ENCODE measurements at places on chromosomes 11 and 22.

- DNase-seq, result no peak
Observed at GRCh38 chr11:32454993-32455392, 19.7 kb upstream of the WT1 start.

GRCh38 chr11:132430429-132431062, 1060.1 kb downstream of the NTM start:
- DNase-seq, result no peak

- DNase-seq, result no peak
Observed at GRCh38 chr22:44188986-44189630, 8.4 kb downstream of the PARVG start.

GRCh38 chr11:109733245-109733644, 311.3 kb downstream of the C11orf87 start:
- DNase-seq, result no peak

- no peak for DNase-seq
Observed at GRCh38 chr11:120462825-120463224, 48.7 kb upstream of the GRIK4 start.

GRCh38 chr11:110518809-110519514, 89.2 kb downstream of the FDX1 start:
- DNase-seq, result no peak

DNA sequence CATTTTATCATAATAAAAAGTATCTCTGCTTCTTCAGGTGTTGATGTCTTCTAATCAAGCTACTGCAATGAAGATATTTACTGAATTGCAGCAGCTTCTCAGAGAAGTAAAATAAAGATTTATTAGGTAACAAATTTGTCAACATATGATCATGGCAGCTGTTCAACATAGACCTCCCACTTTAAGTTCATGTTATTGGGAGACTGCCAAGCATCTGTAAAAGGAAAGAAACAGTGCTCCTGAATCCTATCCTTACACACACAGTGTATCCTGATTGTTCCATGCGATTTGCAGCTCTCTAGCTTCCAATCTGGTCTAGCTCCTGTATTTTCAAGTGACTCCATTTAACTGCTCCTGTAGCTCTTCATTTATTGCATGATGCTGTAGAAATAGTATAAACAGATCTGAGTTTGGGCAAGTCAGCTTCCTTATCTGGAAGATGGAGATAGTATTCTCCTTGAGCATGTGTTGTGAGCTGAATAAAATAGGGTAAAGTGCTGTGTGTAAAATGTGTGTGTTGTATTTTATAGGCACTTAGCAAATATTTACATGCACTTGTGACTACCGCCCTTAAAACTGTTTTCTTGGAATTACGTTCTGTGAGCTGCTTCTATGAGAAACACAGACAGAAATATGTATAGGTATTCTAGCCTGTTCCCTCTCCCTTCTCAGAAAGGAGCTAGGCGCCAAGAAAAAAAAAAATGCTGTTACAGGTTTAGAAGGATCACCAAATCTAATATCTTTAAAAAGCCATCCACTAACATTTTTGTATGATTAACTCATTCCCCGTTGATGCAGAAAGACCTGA, 290.6 kb downstream of the JRKL start:
- no peak for DNase-seq

DNA sequence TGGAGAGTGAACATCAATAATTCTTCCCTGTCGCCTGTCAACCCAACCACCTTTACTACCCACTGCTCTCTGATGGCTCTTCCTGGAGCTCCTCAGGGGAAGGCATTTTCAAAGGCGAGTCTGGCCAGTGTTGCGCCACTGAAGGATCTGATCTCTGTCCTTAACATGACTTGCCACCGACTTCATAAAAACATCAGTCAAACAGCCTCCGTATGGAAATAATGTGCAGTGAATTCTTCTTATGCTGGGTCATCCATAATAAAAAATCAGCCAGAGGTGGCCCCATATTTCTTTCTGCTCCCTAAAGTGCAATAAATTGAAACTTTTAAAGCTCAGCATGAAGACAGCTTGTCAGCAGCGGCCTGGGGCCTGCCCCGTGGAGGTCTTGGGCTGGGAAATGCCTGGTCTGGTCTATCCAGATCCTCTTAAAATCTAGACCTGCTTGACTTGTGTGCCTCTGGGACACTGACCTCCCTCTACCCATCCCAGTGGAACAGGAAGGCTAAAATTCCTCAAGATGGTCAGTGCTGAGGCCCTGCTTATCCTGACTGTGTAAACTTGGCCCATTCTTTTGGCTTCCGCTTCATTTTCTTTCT, 199.5 kb downstream of the MYO18B start:
- DNase-seq, result no peak

DNA sequence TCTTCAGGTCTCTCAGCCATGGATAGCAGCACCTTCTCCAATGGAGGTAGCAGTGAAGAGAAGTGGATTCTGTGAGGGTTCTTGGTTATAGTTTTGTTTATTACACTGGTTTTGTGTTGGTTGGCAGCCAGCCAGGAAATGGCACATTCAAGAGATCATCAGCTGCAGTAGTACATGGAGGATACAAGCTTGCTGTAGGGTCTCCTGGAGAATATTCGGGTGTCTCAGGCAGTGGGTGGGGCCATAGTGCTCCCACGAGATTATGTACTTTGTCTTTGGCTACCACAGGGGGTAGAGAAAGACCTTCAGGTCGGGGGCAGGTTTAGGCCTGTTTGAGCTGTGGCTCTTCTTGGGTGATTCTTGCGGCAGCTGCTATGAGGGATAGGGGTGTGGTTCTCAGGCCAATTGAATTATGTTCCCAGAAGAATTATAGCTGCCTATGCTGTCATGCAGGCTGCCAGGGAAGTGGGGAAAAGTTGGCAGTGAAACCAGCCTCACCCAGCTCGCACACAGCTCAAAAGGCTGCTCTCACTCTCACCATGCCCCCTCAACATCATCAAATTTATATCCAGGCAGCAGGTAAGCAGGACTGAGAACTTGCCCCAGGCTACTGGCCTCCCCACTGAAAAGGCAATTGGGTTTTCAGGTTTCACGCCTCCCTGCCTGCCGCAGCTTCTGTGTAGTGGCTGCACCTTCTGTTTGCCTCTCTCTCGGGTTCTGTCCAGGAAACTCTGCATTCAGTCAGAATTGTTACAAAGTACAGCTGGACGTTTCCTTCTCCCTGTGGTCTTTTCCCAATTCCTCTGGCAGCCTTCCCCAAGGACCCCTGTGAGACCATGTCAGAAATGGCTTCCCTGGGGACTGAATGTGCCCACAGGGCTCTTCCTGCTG, 435.5 kb downstream of the LUZP2 start:
- no peak for DNase-seq

DNA sequence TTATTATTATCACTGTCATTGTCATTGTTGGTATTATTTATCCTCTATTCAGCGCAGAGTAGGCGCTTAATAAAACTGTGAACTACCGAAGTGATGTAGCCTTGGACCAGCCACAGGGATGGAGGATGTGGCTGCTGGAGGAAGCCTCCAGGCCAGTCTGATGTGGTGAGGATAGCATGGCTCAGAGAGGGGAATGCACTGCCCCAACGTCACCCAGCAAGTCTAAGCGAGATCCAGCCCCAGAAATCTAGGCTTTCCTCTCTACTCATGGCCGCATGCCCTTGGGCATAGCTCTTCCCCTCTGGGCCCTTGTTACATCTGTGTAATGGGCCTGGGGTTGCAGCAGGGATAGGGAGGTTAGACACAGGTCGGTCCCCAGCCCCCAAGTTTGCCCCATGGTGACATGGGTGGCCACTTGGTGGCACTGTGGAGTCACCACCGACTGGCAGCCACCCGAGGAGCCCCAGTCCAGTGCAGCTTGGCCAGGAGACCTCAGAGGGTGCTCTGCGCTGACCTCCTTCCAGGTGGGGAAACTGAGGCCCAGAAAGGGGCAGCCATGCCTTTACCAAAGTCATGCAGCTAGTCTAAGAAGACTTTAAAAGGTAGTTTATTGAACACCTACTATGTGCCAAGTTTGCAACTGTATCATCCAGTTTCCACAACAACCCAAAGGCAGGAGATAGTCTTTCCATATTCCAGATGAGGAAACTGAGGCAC, 395.7 kb downstream of the MN1 start:
- DNase-seq, result peak; percentile 5

DNA sequence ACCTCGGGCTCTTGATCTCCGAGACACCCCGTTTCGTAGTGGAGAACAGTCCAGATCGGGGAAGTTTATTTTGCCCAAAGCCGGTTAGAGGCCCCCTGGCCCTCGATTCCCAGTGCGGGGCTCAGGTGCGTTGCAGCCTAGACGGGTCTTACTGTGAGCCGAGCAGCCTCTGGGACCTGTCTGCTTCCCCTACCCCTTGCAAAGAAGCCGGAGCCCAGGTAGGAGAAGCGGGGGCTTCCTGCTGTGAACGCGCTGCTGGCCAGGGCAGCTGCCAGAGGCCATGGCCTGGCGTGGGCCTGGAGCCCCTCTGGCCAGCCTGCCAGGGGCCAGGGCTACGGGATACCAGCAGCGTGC, 621 bp downstream of the TSPO start:
- DNase-seq, result no peak

DNA sequence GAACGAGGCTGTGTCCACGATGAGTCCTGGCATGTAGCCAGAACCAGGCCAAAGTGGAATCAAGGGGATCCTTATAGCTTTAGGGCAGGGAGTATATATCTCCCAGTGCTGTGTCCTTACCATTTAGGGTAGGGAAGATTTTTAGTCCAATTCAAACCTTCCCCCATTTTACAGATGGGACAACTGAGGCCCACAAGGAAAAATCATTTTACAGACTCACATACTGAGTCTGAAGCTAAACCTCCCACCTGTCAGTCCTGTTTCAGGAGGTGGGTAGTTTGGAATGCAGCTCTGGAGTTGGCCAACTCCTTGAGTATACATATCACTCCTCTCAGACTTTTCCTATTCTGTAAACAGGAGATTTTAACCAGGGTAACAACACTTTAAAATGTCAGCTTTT, 33.1 kb upstream of the TFIP11 start:
- no peak for DNase-seq

DNA sequence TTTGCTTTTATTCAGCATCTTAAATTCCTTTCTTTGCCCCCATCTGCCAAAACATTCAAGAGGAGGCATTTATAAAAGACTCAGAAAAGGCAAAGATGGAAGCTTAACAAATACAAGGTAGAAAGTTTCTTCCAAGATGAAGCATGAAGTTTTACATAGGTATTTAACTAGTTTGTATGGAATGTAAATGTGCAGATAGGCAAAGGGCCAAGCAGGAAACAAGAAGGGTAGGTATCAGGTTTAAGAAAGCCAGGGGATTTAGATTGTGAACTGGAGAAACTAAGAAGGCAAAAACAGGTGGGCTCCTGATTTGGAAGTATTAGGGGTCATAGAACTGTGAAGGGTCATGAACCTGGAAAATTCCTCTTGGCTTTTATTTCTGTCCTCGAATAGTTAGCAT, 62.6 kb downstream of the PPP2R1B start:
- DNase-seq, result no peak

DNA sequence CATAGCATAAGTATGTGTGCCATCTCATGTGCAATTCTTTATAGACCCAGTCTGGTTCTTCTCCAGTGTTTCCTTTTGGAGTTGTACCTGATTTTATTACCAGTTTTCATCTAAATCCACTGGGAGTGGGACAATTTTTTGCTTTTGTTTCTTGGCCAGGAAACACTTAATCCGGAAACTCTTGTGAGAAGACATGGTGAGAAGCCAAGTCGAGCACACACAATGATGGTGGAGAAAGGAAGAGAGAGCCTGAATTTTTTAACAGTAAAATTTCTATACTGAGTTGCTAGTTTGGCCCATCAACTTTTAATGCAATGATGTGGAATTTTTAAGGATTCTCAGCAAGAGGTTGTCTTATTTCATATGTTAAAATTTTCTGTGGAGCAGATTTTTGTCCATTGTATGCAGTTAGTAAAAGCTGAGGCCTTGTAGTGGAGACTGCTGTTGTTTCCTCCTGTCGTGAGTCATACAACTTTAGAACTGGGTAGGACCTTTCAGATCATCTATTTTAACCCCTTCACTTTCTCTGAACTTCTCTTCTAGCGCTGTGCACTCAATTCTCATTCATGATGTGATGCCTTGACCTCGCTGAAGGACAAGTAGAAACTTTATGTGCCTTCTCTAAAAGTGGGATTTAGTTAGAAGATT, 17.1 kb downstream of the FAR1 start:
- DNase-seq, result no peak

GRCh38 chr11:118290923-118291322, 13.6 kb upstream of the CD3E start:
- no peak for DNase-seq

DNA sequence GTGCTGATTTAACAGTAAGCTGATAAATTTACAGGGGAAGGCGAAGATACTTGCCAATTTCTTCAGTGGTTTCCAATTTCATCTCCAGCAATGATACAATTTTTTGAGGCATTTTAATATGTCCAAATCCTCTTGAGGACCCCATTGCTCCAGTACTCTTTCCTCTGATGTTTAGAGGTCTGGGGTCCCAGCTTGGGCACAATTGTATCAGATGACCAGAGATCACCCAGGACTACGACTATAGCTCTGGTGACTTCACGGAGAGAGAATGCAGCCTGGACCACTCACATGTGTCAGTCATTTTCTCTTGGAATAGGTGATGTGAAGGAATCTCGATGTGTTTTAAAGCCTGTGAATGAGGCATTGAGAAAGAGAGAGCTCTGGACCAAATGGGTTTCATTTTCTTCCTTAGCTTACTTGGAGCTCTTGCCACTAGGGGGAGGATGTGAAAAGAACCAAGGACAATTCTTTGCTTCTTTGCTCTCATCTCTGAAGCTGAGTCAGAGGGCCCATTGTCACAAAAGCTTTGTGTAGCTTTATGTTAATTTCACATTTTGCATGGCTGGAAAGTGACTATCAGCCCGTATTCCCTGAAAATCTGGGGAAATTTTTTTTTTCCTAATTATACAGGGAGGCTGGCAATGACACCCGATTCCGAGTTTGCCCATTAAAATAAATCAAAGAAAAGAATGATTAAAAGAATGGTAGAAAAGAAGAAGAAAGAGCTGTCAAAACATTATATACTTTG, 6.7 kb upstream of the CCDC90B start:
- no peak for DNase-seq

DNA sequence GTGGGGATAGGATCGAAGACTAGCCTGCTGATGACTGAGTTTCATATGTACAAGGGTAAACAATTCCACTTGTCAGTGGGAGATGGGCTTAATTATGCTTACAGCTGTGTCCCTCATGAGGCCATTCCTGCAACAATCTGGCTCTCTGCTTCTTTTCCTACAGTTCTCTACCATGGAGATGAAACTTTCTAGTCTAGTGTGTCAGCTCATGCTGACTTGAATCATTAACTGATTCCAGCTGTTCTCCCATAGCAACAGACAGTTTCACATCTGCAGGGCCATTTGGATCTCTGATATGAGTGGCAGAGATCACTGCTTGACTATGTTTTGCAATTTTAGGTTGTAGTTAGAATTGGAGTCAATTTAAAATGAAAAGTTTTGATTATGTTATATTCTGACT, 1251.7 kb upstream of the RAG2 start:
- DNase-seq, result no peak
